ENCODE measurements at places on chromosomes 7 and 10. TPM values are rescaled to one million over a fixed set of nuclear protein-coding genes. Genes with fewer than 3 reads are reported as not detected.
A peak's percentile ranks its signal among the peaks of the same experiment; 100 is the strongest.

DNA sequence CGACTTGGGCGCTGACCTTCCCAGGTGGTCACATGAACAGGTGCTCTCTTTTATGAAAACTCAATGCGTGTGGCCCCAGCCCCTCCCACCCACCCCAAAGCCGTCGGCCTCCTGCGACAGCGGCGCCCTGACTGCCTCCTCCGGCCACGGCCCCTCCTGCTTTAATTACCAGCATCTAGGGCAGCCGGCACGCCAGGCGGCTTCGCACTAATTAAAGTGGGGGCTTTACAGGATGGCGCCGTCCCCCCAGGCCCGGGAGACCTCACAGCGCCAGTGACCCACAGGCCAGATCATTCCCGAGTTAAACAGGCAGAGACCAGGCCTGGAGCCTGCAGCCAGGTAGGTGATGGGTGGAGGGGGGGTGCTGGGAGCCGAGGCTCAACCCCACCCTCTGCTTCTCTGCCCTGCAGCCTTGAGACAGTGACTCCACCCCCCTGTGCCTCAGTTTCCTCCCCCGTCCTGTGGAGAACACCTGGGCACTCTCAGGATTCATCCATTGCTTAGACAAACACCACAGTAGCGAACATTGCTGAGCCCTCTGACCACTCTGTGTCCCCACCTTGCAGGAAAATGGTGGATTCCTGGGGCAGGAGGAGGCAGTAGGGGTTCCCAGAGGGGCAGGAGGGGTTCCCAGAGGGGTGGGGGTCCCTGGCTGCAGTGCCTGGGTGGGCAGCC lies 100.8 kb downstream of the MICALL2 start:
- DNase-seq = no peak

DNA sequence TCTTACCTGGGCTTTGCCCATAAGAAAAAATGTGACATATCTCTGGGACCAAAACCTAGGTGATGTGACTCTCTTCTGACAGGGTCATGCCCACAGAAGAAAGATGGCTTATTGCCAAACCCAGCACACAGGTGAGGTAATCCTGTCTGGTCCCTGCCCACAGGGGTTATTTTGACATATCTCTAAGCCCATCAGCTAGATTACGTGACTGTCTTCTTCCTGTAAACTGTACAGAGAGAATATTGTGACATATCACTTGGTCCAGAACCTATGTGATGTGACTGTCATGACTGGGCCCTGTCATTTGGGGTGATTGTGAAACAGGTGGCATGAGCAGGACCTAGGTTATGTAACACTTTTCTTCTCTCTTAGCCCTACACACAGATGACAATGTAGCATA lies 48.8 kb upstream of the ZNF680 start:
- no peak for DNase-seq

DNA sequence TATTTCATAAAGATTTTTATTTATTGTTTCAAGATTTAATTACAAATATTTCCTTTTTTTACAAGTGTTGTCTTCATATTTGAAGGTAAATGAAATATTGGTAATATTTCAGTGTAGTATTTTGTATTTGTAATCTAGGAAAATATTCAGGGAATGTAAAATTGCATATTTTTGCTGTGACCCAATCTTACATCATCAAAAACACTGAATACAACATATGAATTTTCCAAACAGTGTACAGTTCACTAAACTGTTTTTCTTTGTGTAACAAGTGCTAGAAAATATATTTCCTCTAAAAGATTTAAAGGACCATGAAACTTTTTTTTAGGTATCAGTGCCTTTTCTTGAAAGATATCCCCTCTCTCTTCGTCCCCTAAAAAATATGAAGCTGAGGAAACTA lies 251.9 kb upstream of the KCND2 start:
- no peak for DNase-seq

DNA sequence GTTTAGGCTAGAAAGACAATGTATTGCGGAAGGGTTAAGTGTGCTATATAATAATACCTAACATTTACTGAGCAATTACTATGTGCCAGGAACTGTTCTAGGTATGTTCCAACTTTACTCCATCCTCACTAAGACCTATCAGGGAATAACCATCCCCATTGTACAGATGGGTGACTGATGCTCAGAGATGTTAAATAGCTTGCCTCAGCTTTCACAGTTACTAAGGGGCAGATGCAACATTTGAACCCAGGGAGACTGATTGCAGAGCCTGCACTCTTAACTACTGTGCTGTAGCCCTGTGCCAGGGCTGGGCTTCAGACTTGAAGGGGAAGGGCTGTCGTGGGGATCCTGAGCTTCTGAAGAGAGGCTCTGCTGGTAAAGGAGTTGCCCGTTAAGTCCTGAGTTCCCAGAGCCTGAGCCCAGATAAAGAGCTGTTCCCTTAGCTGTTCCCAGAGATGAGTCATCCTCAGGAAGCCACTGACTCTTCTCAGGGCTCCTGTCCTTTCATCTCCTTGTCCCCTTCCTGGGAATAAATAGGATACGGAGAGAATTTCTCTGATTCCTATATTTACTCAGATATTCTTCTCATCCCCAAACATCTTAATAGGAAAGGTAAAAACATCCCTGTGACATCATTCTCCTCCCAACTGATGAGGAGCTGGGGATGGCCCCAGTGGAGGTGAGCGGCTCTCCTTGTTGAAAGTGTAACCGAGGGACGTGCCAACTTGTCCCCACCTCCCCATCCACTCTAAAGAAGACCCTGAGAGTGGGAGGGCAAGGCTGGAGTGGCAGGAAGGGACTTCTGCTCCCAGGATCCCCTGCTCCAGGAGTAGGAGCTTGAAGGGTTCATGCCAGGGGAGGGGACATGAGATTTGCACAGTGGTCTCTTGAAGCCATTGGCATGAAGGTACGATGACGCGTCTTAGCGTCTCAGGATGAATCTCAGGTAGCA lies 28.0 kb upstream of the HABP2 start:
- DNase-seq = no peak

DNA sequence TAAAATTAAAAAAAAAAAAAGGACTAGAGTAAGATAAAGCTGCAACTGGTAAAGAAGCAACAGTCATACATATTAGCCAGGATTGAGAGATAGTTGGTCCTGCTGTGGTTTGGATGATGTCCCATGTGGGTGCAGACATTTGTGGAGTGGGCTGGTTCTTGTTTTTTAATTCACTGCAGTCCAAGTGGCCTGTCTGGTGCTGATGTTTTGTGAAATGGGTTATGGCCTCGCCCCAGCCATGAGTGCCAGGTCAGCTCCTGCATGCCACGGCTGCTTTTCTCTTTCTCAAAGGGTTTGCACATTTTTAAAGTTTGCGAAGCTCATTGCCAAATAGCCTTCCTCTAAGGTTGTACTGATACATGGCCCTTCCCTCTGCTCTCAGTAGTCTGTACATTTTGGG lies 14.1 kb upstream of the BTBD16 start:
- DNase-seq = no peak

GRCh38 chr7:5284304-5285281 lies 1.9 kb downstream of the SLC29A4 start:
- DNase-seq = peak; percentile 74

DNA sequence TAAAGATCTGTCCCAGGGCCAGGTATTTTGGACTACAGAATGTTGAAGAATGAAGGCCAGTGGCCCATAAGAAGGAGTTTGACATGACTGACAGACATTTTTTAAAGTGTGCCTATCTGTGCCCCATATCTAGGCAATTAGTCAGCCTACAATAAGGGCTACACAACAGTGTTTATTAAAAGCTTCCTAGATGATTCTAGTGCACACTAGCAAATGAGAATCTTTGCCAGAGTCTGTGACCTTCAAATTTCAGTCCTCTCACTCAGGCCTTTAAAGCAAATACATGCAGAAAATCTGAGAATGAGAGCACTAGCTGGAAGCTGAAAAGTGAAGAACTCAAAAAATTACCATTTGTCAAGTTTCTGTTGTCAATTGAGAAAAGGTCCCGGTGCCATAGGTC lies 208.7 kb downstream of the VTI1A start:
- DNase-seq = no peak

GRCh38 chr10:22724773-22725172 lies 10.4 kb upstream of the PIP4K2A start:
- DNase-seq = no peak

DNA sequence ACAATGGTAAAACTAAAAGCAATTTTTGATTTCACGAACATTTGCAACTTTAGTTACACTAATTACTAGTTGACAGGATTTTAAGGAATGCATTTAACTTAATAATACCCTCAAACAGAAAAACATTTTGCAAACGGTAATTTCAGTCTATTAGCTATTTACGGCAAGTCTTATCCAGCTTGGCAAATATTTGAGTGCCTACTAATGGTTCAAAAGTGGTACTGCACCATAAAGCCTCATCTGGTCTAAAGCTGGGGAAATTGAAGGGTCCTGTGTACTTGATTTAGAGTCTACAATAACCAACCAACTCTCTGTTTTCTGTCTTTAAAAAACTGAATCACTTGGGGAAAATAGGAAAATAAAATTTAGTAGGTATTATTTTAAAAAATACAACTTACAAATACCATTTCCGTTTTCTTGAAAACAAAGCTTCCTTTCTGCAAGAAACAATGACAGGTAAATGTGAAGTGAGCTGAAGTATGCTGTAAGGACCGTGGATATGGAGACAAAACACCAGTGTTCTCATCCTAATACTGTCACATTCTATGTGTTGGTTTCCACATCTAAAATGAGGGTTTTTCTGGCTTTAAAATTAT lies 142.3 kb downstream of the VPS50 start:
- DNase-seq = peak; percentile 14

YKT6 gene
- 82.7 TPM for polyA plus RNA-seq

AGAP5 gene
- polyA plus RNA-seq = 35.2 TPM

GTPBP10 gene
- polyA plus RNA-seq = 35.1 TPM

Measured in left kidney (tissue), 8 donors.